ENCODE measurements at places on chromosomes 2 and 18.

GRCh38 chr2:173990970-173991819, 26.0 kb upstream of the SP3 start:
- DNase-seq = no peak

DNA sequence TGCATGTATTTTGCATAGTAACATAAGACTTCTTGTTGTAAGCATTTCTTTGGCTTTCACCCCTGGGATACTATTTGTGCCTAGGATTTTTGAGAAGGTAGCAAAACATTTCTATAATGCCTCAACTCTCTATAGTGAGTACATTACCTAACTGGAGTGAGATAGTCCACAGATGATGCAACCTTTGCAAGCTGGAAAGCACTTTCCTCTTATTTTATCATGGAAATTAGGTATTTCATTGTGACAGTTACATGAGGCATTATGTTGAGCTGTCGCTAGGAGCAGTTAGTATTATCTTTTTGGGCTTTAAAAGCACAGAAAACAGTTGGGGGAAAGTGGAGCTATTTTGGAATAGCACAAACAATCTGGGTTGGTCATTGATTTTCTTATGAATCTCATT, 786.2 kb downstream of the DCC start:
- no peak for DNase-seq

GRCh38 chr2:206801418-206802189, 36.2 kb downstream of the FASTKD2 start:
- DNase-seq = no peak

DNA sequence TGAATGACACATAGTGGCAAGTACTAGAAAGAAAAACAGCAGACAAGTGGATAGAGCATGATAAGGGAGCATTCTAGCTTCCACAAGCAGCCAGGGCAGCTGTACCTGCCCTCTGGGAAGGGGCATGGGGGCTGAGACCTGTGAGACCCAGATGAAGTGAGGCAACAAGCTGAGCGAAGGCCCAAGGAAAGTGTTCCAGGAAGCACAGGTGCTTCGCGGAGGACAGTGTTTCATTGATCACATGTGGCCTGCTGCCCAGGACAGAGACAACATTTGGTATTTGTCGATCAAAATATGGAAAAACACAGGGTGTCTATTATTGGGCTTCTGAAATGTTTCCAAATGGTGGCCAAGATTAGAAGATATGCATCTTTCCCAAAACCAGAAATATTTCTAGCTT, 149.1 kb downstream of the ZNF516 start:
- no peak for DNase-seq

GRCh38 chr2:44150473-44150872, 18.2 kb upstream of the PPM1B start:
- no peak for DNase-seq

DNA sequence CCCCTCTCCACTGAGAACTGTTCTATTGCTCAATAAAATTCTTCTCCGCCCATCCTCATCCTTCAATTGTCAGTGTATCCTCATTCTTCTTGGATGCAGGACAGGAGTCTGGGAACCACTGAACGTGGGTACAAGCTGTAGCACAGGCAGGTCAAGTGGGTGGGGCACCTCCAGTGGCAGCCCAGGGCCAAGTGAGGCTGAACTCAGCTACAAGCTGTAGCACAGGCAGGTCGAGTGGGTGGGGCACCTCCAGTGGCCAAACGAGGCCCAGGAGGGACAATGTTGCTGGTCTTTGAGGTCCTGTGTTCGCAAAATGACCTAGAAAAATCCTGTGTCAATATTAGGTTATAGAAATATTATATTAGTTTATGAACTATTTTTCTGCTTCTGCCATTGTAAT, 352.0 kb downstream of the TMX3 start:
- no peak for DNase-seq

- no peak for DNase-seq
These were observed 66.2 kb downstream of the HS6ST1 start for GRCh38 chr2:128252501-128252900.

DNA sequence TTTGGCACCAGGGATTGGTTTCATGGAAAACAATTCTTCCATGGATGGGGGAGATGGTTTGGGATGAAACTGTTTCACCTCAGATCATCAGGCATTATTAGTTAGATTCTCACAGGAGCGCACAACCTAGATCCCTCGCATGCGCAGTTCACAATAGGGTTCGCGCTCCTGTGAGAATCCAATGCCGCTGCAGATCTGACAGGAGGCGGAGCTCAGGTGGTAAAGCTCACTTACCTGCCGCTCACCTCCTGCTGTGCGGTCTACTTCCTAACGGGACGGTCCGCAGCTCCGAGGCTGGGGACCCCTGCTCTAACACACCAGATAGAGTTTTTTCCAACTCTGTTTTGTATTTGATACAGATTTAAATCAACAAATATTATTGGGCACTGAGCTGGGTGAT, 286.5 kb downstream of the MTX2 start:
- no peak for DNase-seq

- DNase-seq = no peak
These were observed 103.7 kb upstream of the ATP8B1 start for GRCh38 chr18:57906852-57907251.

GRCh38 chr2:112081262-112081661, 26.2 kb downstream of the TMEM87B start:
- no peak for DNase-seq

GRCh38 chr2:190505696-190506095, 28.8 kb downstream of the NEMP2 start:
- no peak for DNase-seq

DNA sequence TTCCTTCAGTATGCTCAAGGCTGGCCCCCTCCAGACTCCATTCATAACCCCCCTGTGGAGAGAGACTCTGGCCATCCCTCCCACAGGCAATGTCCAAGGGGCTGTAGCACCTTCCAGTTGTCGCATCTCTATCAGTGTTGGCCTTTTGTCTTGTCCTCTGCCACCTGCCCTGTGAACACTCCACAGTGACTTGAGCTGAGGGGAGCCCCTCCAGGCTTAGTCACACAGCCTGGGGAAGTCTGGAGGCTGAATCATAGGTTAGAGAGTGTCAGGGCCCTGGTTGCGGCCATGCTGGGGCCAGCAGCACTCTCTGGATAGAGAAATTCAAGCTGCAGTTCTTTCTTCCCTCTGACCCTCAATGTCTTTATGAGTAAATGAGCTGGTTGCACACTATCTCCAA, 64.7 kb downstream of the GYPC start:
- no peak for DNase-seq

DNA sequence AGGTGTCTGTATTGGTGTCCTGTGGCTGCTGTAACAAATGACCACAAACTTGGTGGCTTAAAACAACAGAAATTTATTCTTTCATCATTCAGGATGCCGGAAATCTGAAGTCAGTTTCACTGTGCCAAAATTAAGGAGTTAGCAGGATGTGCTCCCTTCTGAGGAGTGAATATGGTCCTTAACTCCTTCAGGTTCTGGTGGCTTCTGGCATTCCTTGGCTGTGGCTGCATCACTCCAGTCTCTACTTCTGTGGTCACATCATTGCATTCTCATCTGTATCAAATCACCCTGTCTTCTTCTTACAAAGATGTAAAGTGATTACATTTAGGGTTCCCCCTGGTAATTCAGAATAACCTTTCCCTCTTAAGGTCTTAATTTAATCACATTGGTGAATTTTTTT, 12.6 kb downstream of the GPD2 start:
- no peak for DNase-seq

DNA sequence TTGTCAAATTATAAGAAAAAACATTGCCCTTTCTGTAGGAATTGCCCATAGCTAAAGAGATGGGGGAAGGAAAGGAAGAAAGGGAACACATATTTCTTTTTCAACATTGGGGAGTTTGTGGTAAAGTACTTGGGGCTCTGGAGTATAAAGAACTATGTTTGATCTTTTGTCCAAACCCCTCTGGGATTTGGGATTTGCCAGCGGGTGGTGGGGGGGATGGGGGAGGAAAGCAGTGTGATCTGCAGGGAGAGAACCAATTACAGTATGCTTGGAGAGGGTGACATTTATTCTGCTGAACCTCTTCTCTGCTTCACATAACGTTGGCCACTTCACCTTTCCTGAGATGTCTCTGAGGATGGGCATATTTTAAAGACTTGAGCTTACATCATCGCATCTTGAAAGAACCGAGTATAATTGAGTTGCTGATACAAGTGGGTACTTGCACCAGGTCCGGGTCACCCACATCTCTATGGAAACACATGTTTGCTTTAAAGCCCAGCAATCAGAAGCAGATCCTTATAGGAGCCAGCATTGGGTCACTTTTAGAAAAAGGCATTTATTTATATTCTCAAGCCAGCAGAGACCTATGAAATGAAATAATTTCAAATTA, 73.1 kb downstream of the SPATS2L start:
- no peak for DNase-seq

GRCh38 chr18:11408555-11409065, 200.8 kb upstream of the SLC35G4 start:
- no peak for DNase-seq

DNA sequence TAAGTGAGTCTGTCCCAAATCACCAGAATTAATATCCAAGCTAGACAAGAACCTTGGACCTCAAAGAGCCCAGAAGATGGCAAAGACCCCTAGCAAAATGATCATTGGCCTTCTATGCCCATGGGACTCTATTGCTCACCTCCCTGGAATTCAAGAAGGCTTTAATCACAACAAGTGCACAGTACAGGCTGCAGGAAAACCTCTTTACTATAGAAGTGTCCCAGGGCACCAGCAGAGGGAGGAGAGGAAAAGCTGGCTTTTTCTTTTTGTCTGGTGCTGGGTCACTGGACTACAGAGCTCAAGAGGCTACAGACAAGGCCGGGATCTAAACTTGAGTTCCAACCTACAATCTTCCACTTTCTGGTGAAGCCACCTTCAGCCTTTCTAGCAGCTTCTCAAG, 88.3 kb upstream of the PPP1CB start:
- no peak for DNase-seq

- DNase-seq = no peak
These were observed 121.5 kb upstream of the SP3 start for GRCh38 chr2:174086708-174087107.

All from HS-27A (cell line).